ENCODE measurements at places on chromosomes 11 and 22.

- no peak for DNase-seq
These were observed 68.5 kb upstream of the IGLL5 start for GRCh38 chr22:22818861-22819855.

DNA sequence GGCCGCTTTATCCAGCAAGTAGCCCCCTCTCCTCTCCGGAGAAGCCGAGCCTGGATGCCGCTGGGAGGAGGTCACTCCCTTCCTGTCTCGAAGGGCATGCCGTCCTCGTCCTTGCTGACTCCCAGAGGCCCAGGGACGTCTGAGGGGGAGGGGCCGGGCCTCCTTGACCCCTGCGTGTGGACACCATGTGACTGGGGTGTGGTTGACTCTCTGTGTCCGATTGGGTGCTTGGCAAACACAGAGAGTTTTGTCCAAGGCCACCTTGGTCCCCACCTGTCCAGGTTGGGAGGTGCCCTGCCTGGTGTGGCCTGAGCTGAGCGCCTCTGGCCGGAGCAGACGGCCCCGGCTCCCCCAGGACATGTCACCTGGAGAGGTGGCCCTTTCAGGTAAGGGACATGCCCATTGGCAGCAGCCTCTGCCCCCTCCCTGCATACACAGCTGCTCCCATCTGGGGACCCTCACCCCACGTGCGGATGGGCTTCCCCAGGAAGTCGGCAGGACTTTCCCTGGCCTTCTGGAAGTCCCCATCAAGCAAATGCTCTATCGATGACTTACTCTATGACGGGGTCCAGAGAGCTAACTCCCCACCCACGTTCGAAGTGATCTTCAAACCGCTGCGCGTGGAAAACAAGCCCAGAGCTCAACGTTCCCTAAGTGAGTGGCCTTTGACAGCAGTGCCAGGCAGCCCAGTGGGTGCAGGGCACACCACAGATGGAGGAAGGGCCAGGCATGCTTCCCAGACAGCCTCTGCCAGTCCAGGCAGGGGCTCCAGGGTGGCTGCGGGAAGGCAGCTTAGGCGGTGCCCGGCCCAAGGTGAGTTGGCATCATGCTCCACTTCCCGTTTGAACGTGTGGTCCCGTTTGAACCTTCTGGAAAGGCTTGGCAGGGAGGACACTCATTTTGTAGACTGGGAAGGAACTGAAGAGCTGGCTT, at the start of gene SMIM38:
Gene SMIM38, plus strand, starts transcription at position 634 of the 933 bp plus-strand sequence. CDS start 1,912 bp downstream, outside the sequence.
- DNase-seq: no peak

- DNase-seq: no peak
These were observed 326.5 kb downstream of the BUD13 start for GRCh38 chr11:116446048-116446941.

GRCh38 chr11:3014943-3015342, 22.8 kb upstream of the NAP1L4 start:
- DNase-seq: no peak

DNA sequence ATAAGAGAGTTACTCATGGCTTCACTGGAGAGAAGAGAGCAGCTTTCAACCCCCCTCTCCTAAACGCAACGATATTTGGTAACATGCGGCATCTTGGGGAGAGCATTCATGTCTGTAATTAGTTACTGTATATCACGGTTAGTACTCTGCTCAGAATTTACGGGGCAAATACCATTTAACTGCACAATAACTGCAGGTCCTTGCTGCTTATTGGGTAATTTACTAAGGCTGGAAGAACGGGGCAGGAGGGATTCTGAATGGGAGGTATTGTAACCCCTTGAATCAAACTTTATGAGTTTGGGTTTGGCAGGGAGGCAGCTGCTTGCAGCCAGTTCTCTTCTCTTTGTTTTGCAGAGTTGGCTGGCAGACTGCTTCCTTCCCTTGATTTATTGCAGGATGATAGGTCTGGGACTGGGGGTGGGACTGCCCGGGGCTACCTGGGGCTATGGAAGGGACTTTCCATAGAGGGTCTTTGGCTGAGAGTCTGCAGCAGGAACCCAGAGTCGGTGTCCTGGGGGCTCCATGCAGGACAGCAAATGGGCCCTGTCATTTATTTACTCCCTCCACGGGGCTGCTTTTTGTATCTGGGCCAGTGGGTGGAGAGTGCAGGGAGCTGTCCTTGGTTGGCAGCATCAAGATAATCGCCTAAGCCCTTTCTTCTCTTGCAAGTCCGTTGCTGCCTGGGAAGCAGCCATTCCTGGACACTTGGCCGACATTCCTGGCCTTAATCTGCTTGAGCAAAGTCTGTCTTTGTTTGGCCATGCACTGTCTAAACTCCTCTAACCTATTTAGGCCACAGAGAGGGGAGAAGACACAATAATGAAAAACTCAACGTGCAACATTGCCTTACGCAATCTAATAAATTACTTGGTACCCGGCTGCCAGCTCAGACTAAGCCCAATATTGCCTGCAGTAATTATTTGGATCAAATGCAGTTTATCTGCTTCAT, 188.9 kb downstream of the ST3GAL4 start:
- DNase-seq: peak; percentile 77

DNA sequence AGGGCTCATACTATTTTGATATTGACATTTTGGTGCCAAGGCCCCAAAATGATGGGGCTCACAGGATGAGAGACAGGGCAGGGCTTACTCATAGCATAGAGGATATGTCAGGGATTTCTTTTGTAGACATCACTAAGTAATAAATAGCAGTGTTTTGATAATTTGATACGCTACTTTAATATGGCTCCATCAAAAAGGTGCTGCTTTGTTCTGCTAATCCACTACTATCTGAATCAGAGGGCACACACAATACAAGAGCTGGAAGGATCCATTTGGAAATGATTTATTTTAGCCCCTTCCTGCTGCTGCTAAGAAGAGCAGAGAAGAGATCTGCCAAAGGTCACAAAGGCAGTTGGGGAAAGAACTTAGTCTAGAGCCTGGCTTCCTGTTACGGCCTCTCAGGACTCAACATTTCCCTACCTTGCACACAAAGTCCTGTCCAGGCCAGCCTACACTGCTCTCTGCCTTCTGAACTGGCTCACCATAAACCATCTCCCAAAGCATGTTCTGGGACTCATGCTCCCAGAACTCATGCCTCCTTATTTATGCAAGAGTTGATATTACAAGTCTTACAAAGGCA, 261.3 kb upstream of the ARHGAP20 start:
- no peak for DNase-seq

GRCh38 chr11:98227278-98227677, 793.5 kb upstream of the CNTN5 start:
- DNase-seq: no peak

GRCh38 chr22:37714634-37715033, 17.8 kb downstream of the TRIOBP start:
- DNase-seq: no peak

GRCh38 chr11:5608808-5609207, 12.4 kb downstream of the TRIM6 start:
- DNase-seq: no peak

- no peak for DNase-seq
These were observed 94.8 kb upstream of the AMOTL1 start for GRCh38 chr11:94673386-94673785.

- no peak for DNase-seq
These were observed 65.1 kb downstream of the BTG4 start for GRCh38 chr11:111447112-111447471.

DNA sequence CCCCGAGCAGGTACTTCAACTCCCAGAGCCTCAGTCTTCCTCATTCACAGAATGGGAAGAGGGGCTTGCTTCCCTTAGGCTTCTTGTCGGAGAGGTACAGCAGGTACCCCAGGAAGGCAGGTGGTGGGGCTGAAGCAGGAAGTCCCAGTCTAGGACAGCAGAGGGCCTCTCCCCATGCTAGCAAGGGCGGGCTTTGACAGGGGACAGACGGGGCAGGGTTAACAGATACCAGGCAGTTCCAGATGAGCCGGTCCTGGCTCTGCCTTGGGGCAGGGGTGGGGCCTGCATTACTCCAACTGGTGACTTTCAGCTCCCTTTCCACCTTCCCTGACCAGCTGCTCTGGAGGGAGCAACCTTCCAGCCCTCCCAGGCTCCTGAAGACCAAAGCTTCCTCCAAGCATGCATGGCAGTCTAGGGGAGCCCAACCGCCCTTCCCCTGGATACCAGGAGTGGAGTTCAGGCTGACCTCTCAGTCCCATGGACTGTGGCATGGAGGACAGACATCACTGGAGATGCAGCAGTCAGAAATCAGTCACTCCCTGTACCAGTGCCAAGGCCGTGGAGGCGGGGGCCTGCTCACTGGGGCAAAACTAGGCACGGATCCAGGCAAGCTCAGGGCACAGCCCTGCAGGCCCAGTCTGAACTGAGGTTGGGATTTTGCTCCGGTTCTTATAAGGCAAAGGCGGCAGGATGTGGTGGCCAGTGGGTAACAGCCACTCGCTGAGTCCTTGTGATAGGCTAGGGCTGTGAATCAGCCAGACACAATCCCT, 60.5 kb downstream of the NAT10 start:
- DNase-seq: no peak

DNA sequence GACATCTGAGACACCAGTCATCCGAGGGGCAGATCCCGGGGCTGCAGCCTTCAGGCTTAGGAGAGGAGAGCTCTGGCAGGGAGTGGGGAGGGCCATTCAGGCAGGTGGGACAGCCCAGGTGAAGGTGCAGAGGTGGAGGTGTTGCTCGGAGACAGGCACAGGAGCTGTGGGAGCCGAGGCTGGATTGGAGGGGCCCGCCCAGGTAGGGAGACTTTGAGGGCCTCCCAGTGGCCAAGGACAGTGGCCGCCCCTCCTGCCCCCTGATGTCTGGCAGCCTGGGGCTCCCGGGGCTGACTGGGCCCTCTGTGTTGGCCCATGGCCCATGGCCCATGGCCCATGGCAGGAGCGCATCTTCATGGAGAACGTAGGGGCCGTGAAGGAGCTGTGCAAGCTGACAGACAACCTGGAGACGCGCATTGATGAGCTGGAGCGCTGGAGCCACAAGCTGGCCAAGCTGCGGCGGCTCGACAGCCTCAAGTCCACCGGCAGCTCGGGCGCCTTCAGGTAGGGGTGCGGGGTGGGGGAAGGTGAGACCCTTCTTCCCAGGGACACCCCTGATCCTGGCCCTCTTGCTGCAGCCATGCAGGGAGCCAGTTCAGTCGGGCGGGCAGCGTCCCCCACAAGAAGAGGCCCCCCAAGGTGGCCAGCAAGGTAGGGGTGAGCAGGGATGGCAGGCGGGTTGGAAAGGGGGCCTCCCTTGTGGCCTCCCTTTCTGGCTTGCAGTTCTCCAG, 13.3 kb downstream of the TMEM258 start:
- DNase-seq: no peak

- no peak for DNase-seq
These were observed 1307.5 kb downstream of the BRD1 start for GRCh38 chr22:48520207-48520606.

- no peak for DNase-seq
These were observed 64.1 kb downstream of the CLPB start for GRCh38 chr11:72370201-72370600.

- no peak for DNase-seq
These were observed 12.1 kb downstream of the CACNG2 start for GRCh38 chr22:36691488-36691887.

DNA sequence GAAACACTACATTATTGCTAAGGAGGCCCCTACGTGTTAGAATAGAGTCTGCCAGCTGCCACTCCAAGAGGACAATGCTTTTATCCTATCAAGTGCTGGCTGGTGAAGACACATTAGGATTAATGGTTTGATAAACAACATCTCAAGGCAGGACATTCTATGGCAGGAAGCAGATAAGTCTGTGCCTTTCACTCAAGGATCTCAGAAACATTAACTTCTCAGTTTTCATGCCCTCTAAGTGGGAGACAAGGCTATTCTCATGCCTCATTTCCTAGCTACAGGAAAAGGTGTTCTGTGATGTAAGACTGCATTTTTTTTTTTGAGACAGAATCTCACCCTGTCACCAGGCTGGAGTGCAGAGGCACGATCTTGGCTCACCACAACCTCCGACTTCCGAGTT, 23.5 kb upstream of the TIMP3 start:
- DNase-seq: no peak

- DNase-seq: no peak
These were observed 325.8 kb downstream of the C11orf87 start for GRCh38 chr11:109747839-109748238.

DNA sequence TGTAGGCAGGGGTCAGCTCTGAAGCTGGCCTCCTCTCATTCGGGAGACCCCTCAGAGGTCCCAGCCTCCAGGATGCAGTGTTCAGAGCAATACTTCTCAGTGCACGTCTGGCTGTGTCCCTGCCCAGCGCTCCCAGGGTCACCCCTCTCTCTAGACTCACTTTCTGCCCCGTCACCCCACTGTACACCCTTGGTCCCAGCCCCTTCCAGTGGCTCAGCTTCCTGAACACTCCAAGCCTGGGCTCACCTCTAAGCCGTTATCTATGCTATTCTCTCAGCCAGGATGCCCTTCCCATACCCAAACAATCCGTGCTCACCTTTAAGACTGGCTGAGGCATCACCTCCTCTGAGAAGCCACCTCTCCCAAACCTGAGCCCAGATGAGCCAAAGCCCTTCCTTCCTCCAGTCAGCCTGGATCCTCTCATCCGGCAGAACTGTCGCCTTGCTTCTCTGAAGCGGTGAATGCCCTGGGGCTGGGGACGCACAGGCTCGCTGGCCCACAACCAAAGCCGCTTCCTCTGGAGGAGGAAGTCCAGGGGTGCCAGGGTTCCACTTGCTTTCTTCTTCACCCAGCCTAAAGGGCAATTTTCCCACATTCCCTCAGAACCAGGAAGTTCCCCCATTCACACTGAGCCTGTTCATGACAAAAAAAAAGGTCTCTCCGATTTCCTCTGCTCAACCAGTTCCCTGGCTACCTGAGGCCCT, 13.7 kb upstream of the CDKN1C start:
- no peak for DNase-seq

- DNase-seq: no peak
These were observed 4.6 kb downstream of the FGF19 start for GRCh38 chr11:69699213-69699612.

DNA sequence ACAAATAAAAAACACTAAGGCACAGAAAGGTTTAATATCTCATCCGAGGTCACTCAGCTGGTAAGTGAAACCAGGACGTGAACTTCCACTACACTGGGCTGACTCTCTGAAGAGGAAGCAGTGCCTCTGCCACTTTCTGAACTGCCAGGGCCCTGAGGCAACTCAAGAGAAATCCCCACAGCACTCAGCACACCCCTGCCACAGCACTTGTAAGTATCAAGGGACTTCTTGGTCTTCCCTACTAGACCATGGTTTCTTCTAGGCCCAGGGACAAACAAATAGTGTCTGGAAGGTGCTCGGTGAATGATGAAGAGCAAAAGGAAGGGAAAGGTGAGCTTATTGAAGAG, 49.7 kb downstream of the RPL27A start:
- no peak for DNase-seq

DNA sequence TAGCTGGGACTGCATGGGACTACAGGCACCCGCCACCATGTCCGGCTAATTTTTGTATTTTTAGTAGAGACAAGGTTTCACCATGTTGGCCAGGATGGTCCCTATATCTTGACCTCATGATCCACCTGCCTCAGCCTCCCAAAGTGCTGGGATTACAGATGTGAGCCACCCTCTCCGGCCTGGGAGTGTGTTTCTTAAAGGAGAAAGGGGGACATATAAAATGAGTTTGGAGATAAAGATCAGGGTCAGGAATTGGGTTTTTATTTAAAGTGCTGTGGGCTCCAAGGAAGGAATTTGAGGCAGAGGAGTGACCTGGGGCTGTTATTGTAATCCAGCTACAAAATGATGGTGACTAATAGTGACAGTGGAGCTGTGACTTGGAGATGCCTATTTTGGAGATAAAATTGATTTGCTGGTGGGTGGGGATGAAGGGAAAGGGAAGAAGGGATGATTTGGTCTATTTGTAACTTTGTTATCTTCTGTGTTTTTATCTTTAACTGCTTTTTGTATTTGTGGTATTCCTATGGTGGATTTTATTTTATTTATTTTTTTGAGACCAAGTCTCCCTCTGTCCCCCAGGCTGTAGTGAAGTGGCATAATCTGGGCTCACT, 5.0 kb downstream of the CRKL start:
- no peak for DNase-seq
